Hematopoietic multipotent progenitor cell treated with erythropoietin and hydrocortisone succinate and interleukin-3 and kit ligand, for 4 days (in vitro differentiated cells): ENCODE measurements at places on chromosomes 6 and 20.

- DNase-seq = peak; percentile 55
These were observed 1.2 kb downstream of the MYB start for GRCh38 chr6:135182071-135183001.

DNA sequence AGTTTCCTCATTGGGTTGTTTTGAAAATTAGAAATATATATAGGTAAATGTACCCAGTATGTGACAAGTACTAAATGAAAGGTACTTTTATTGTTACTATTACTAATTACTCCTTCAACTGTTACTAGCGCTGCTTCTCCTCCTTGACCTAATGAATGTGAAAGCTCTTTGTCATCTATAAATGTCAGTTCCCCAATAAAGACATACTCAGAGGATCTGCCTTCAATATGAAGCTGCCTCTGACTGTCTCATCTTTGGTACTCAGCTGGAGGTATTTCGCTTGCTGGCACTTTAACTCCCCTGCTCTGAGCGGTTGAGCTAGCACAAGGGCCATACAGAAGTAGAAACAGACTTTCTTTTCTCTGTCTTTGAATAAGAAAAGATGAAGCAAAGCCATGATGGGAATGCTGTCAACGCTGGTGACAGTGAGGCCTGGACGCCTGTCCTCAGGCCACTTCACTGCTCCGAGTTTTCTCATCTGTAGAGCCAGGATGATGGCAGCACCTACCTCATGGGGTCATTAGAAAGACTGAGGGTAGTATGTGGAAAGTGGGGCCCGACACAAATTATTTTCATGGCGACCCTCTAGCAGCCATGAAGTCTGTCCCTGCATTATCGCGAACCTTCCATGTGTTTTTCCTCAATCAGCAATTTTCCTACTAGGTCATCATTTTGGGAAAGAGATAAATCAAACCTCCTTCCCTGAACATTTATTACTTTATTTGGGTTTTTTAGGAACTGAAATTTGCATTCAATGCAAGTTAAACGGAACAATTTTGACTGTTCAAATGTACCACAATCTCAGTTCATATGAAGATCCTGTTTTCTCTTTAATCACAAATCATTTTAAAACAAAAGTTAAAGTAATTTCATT, 55.9 kb upstream of the SNX9 start:
- no peak for DNase-seq

DNA sequence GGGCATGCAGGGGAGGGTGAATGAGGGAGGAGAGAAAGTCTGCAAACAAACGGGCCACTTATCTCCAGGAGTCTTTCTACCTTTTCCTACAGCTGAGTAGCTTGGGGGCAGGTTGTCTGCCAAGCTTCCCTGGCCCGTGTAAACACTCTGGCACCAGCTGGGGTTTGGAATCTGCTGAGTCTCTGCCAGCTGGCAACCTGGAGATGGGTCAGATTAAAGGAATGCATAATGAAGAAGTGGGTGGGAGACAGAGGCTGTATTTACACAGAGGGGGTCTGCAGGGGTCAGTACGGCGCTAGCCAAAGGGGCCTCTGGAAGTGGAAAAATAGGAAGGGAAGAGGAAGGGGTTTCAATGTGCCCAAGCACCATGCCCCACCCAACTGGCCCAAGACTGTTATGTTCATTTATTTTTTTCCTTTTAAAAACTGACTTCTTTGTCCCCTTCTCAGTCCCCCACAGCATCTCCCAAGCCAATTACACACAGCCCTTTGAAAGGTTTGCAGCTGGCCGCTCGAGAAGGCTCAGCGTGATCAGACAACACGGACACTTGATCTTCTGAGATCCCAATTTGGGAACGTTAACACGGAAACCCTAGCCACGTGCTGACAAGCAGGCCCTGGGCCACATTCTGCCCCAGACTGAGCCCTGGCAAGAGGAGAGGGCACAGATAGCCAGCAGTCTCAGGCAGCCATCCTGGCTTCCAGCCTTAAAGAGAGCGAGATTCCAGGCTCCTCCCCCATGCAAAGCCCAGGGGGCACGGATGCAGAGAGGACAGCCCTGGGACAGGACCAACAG, 25.2 kb downstream of the TRAM2 start:
- DNase-seq = no peak

GRCh38 chr6:131488780-131489179, 84.2 kb upstream of the ARG1 start:
- no peak for DNase-seq

GRCh38 chr6:42401613-42401951, 50.1 kb downstream of the TRERF1 start:
- no peak for DNase-seq

- no peak for DNase-seq
These were observed 332.3 kb downstream of the PLCB1 start for GRCh38 chr20:8464368-8464767.

GRCh38 chr6:43923376-43924221, 153.6 kb downstream of the VEGFA start:
- DNase-seq = no peak

GRCh38 chr6:30207619-30208295, 5.4 kb downstream of the TRIM26 start:
- no peak for DNase-seq

DNA sequence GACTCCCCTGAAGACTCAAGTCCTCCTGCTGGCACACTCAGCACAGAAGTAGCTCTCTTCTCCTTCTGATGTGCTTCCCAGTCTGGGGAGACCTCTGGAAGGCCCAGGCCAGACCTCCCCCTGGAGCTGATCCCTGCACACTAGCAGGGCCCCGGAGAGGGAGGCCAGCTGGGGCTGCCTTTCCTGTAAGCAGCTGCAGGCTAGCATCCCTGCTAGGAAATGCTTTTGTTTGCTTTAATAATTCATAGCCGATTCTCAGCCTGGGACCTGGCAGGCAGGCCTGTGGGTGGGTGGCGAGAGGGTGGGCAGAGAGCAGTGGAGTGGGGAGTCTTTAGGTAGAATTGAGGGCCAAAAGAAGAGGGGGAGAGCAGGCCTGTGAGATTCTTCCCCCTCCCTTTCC, 5.2 kb downstream of the EBF4 start:
- DNase-seq = no peak

- no peak for DNase-seq
These were observed 132.3 kb downstream of the TINAG start for GRCh38 chr6:54440549-54440948.

- DNase-seq = peak; percentile 51
These were observed 1.1 kb downstream of the CD109 start for GRCh38 chr6:73696966-73697655.

DNA sequence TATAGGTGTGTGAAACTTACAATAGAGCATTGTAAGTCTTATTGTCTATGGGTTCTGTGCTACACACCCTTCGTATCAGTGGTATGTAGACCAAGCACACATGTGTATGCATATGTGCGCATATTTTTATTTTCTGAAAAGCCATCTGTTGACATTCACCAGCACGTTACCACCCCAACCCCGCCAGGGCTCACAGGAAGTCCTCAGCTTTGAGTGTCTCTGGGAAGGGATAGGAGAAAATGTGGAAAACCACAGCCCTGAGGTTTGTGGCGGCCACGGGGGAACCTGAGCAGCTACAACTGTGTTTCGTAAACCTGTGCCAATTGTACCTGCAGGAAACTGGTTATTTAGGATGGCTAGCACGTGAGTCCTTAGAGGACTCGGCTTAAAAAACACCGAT, 123.3 kb upstream of the PHACTR3 start:
- DNase-seq = no peak
